ENCODE measurements at places on chromosomes 1 and 21.

- DNase-seq: peak; percentile 82
Observed at GRCh38 chr1:186978596-186979556, 150.1 kb downstream of the PLA2G4A start.

DNA sequence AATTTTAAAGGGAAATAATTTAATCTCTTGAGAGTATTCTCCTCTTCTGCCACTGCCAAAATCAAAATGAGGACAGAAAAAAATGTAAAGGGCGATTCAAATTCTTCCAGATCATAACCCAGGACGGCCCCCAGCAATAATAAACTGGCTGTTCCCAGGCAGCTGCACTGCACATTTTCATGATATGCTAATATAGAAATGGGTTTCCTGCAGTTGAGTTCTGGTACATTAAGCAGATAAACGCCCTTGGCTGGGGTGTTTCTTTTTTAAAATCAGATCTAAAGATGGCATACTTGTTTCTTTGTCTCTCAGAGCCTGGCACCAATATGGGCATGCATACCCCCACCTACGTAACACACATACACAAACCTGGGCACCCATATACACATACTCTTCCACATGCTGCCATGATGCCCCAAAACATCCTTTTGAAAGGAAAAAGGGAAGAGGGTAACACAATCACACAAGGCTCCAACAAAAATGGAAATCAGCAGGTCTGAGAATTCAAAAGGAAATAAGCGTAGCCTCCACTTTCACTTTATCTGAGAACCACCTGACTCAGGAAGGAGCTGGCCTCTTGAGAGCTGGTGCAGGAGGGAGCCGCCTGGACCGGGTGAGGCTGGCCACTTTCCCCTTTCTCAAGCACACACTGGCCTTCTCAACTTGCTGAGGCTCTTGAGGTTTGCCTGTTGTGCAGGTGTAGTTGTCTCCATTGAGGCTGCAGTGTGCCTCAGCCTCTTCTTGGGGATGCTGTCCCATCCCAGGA lies 653.4 kb downstream of the KIF26B start:
- DNase-seq: no peak

- DNase-seq: no peak
Observed at GRCh38 chr1:178643831-178644230, 81.2 kb upstream of the RALGPS2 start.

- no peak for DNase-seq
Observed at GRCh38 chr1:227949954-227950734, 2.4 kb upstream of the WNT9A start.

- no peak for DNase-seq
Observed at GRCh38 chr1:10771789-10772188, 24.7 kb downstream of the CASZ1 start.

GRCh38 chr1:31938184-31938975 lies at the start of gene PTP4A2:
PTP4A2 (minus strand) TSS chr1:31938368; CDS start chr1:31919065, 19,303 bp downstream.
- DNase-seq: peak; percentile 99

DNA sequence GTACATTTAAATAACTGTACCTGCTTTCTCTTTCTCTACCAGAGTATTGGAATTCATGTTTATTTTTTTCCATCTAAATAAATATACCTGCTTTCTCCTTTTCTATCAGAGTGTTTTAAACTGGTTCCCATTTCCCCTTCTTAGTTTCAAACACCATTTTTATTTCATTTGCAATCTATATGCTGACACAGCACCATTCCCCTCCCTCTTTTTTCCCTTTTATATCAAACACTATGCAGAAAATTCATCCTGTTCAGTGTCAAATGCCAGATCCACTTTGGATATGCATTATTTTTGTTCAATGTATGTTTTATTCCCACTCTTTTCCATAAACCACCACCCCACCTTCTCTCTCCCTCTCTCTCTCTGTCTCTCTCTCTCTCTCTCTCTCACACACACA lies 85.8 kb upstream of the ST6GALNAC5 start:
- no peak for DNase-seq

DNA sequence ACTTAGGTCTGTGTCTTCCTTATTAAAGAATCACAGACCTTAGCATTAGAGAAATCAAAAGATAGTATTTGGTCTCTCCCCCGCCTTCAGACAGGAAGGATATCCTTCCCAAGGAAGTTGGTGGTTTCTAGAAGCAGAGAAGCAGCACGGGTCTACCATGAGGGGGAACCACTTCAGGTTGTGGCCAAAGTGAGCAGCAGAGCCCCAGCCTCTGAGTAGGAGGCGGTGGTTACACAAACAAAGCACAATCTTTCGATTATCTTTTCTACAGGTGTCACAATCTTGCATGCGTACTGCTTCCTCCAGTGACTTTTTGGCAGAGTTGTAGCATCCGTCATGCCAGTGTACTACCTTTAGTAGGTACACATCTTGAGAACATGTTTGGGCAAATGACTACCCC lies 8.8 kb downstream of the PGLYRP4 start:
- no peak for DNase-seq

DNA sequence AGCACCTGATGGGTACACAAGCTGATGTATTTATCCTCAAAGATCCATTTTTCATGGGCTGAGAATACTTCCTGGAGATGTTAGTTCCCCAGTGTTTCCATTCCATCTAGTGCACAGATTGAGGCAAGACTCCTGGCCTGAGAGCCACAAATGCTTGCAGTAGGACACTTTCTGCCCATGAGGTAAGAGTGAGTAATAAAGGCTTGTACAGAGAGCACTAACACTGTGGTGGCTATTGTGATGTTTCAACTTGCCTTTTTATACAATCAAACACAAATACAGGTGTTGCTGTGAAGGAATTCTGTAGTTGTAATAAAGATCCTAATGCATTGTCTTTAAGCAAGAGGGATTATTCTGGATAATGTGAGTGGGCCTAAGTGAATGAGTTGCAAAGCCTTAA lies 186.1 kb upstream of the ADAMTS5 start:
- no peak for DNase-seq

DNA sequence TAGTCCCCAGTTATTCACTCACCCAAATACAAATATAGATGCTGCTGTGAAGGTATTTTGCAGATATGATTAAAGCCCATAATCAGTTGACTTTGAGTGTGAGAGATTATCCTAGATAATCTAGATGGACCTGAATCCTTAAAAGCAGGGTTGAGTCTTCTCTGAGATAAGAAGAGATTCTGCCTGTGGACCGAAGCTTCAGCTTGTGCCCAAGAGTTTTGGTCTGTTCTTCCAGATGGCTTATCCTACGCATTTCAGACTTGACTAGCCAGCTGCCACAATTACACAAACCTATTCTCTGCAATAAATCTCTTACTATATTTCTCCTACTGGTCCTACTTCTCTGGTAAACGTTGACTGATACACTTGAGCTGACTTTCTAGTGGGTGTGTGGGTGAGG lies 145.1 kb downstream of the KCNJ6 start:
- DNase-seq: no peak

- DNase-seq: no peak
Observed at GRCh38 chr1:19668888-19669287, 4.2 kb downstream of the HTR6 start.

DNA sequence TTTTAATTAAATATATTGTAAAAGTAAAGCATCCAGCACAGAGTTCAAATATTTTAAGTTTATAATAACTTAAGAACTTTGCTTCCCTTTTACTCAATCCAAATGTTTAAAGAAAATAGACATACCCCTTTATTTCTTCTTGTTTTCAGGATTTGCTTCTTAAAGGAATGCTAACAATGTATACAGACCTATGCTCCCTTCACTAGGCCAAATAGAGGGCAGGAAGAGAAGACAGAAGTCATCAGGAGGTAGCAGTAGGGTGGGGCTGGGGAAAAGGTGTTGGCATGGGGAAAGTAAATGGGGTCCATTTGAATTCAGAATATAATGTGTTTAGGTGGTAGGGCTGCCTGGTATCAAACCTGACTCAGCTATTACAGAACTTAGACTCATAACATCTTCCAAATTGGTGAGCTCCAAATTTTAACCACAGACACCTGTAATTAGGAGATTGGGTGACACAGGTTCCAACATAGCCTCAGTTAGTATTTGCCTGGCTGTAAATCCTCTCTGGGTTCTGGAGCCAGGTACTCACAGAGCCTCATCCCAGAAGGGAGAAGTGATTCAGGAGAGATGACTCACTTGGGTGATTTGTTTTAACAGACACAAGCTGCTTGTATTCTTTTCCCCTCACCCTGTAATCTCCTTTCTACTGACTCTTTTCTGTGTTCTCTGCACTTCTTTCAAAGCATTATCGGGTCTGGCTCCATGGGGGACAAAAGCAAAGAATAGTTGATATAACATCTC lies 60.1 kb upstream of the DUSP10 start:
- no peak for DNase-seq

GRCh38 chr1:107138166-107138565 lies 2.7 kb upstream of the NTNG1 start:
- no peak for DNase-seq

GRCh38 chr1:29812408-29813135 lies 576.2 kb downstream of the PTPRU start:
- no peak for DNase-seq
